ENCODE measurements at places on chromosomes 13 and 19. TPM values are rescaled to one million over a fixed set of nuclear protein-coding genes. Genes with fewer than 3 reads are reported as not detected.

Gene PEG3
- total RNA-seq: 5.0 TPM

Gene KPNA3
- 31.9 TPM for total RNA-seq

Gene IRS2
- 34.0 TPM for total RNA-seq

Gene FGF9
- 1.6 TPM for total RNA-seq

Gene CDX2
- total RNA-seq: not detected

Gene BIVM
- total RNA-seq: 13.4 TPM

Gene CCL25
- not detected for total RNA-seq

Gene ZNF446
- 9.1 TPM for total RNA-seq

Gene ZNF443
- total RNA-seq: 3.3 TPM

Gene LMO7
- total RNA-seq: 447 TPM

Gene ZNF578
- total RNA-seq: 1.5 TPM

Gene C19orf38
- 11.7 TPM for total RNA-seq

DNA sequence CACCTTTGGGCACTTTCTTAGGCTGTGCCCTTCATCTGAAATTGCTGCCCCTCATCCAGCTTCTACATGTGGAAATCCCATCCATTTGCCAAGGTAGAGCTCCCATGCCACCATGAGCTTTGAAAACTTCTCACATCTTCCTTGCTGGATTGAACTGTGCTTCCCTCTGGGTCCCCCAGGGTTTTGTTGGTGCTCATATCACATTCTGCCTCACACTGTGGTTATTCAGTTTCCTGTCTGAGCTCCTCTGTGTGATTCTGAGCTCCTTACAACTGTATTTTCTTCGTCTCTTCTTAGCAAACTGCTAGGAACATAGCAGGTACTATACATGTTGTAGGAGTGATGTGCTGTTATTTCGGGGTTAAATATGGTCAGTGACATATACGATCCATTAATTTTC lies 74.9 kb upstream of the KL start:
- no peaks in the 10 kb centered on the region for H3K27me3 ChIP-seq
- no peak for DNase-seq
- no peaks in the 10 kb centered on the region for H3K4me1 ChIP-seq
- no peak overlapping the region for H3K27ac ChIP-seq
- no peaks in the 10 kb centered on the region for H3K36me3 ChIP-seq

- no peaks in the 10 kb centered on the region for H3K36me3 ChIP-seq
- no peaks in the 10 kb centered on the region for H3K27me3 ChIP-seq
- H3K4me1 ChIP-seq: no peaks in the 10 kb centered on the region
- H3K4me3 ChIP-seq: no peak overlapping the region
- H3K27ac ChIP-seq: no peak overlapping the region
Measured at GRCh38 chr19:32789429-32789828, 69.9 kb downstream of the TDRD12 start.

GRCh38 chr19:55173714-55174409 lies 6.2 kb downstream of the SYT5 start:
- H3K36me3 ChIP-seq: no peaks in the 10 kb centered on the region
- DNase-seq: no peak
- peak overlapping the region; percentile 45 for H3K4me3 ChIP-seq

DNA sequence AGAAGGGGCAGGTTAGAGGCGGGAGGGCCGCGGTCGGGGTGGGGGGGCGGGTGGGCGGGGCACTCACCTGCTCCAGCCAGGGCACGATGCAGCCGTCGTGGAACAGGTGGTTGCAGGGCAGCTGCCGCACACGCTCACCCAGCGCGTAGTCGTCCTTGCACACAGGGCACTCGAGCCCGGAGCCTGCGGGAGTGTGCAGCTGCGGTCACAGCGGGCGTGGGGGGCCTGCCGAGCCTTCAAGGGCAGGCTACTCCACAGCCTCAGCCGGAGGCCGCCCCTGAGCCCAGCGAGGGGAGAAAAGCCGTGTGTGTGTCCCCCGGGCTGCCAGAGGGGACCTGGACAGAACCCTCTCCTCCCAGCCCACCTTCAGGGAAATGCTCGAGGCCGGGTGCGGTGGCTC lies 8.6 kb downstream of the FGF22 start:
- no peak overlapping the region for H3K27ac ChIP-seq
- no peaks in the 10 kb centered on the region for H3K27me3 ChIP-seq
- peaks cover 84% of the 10 kb centered on the region for H3K36me3 ChIP-seq
- no peak for DNase-seq
- H3K4me3 ChIP-seq: no peak overlapping the region

GRCh38 chr13:21675095-21675991 lies 4.5 kb downstream of the FGF9 start:
- DNase-seq: peak; percentile 50
- H3K27ac ChIP-seq: peak overlapping the region; percentile 18
- H3K4me3 ChIP-seq: peak overlapping the region; percentile 72

GRCh38 chr13:65913173-65913572 lies 1317.0 kb downstream of the PCDH9 start:
- H3K27ac ChIP-seq: no peak overlapping the region
- H3K36me3 ChIP-seq: no peaks in the 10 kb centered on the region
- H3K4me1 ChIP-seq: no peaks in the 10 kb centered on the region
- H3K27me3 ChIP-seq: no peaks in the 10 kb centered on the region
- H3K4me3 ChIP-seq: no peak overlapping the region

DNA sequence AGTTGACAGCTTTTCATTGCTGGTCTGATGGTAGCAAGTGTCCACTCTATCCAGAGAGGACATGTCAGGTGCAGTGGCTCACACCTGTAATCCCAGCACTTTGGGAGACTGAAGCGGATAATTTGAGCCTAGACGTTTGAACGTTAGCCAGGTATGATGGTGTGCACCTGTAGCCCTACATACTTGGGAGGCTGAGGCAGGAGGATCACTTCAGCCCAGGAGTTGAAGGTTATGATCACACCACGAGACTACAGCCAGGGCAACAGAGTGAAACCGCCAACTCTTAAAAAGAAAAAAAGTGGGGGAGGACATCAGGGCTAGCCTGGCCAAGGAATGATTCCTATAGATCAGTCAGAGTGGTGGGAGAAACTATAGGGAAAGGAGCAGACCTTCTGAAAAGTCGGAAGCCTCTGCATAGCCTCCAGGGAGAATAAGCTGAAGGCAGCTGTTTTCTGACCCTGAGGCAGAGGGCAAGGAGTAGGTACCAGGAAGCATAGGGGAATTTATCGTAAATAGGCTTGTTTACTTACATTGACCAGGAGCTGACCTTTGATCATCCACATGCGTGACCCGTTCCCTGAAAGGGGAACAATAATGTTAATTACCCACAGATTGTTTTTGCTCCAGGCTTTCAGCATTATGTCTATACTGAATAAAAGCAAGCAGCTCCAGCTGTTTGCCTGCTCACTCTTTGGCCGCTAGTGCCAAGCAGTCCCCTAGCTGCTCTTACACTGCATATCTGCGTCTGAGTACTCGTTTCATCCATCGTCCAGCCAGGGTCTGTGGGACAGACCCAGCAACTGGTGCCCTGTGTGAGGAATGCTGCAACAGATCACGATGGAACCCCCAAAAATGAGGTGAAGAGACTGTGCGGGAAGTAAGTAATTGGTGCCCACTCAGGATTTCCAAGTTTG lies 161.6 kb downstream of the RNF17 start:
- H3K27me3 ChIP-seq: peaks cover 3% of the 10 kb centered on the region
- no peak for DNase-seq
- H3K36me3 ChIP-seq: no peaks in the 10 kb centered on the region
- H3K27ac ChIP-seq: no peak overlapping the region
- peaks cover 11% of the 10 kb centered on the region for H3K4me1 ChIP-seq

GRCh38 chr13:87129602-87130300 lies 541.4 kb upstream of the SLITRK5 start:
- H3K27me3 ChIP-seq: no peaks in the 10 kb centered on the region
- H3K36me3 ChIP-seq: no peaks in the 10 kb centered on the region
- no peak overlapping the region for H3K4me3 ChIP-seq

GRCh38 chr19:47560999-47561398 lies 11.9 kb downstream of the ZNF541 start:
- no peaks in the 10 kb centered on the region for H3K4me1 ChIP-seq
- no peaks in the 10 kb centered on the region for H3K36me3 ChIP-seq
- no peak overlapping the region for H3K4me3 ChIP-seq

- H3K4me3 ChIP-seq: no peak overlapping the region
- no peaks in the 10 kb centered on the region for H3K27me3 ChIP-seq
- no peak for DNase-seq
- no peaks in the 10 kb centered on the region for H3K36me3 ChIP-seq
- no peaks in the 10 kb centered on the region for H3K4me1 ChIP-seq
Measured at GRCh38 chr13:40370661-40371060, 295.8 kb downstream of the FOXO1 start.

DNA sequence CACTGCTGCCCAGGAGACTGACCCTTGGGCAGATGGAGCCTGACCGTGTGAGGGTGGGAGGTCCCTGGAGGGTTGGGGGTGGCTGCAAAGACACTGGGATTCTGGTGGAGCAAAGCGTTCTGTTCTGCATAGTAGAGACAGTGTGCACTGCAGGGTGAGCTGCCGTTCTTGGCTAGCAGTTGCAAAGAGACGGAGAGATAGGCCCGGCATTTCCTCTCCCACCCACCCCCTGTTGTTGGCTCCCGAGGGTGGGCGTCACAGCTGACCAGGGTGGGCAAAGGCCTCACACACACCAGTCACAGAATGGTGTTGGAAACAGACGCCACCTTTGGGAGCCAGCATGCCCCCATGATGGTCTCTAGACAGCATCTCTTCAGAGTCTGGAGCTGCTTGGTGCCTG lies 11.4 kb downstream of the TMEM255B start:
- DNase-seq: no peak
- no peak overlapping the region for H3K27ac ChIP-seq
- no peak overlapping the region for H3K4me3 ChIP-seq
- peaks cover 6% of the 10 kb centered on the region for H3K36me3 ChIP-seq
- H3K27me3 ChIP-seq: no peaks in the 10 kb centered on the region
- no peaks in the 10 kb centered on the region for H3K4me1 ChIP-seq

DNA sequence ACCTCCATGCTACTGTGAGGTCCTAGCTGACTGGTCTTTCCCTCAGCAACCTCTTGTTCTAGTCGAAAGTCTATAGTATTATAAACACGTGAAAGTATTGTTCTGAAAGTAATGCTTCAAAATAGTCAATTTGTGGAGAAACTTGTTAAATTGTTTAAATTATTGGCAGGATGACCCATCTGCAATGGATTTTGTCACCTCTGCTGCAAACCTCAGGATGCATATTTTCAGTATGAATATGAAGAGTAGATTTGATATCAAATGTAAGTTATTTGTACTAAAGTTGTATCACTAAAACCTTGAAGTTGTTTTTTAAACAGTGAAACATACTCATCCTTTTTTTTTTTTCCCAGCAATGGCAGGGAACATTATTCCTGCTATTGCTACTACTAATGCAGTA lies 25.9 kb downstream of the UBA2 start:
- no peaks in the 10 kb centered on the region for H3K27me3 ChIP-seq
- DNase-seq: no peak
- no peak overlapping the region for H3K27ac ChIP-seq

GRCh38 chr13:101264931-101265330 lies 151.4 kb downstream of the NALCN start:
- no peak overlapping the region for H3K4me3 ChIP-seq
- no peaks in the 10 kb centered on the region for H3K36me3 ChIP-seq
- H3K27ac ChIP-seq: no peak overlapping the region
- H3K4me1 ChIP-seq: no peaks in the 10 kb centered on the region
- no peaks in the 10 kb centered on the region for H3K27me3 ChIP-seq
- no peak for DNase-seq

- DNase-seq: no peak
- H3K27ac ChIP-seq: no peak overlapping the region
- no peak overlapping the region for H3K4me3 ChIP-seq
- peaks cover 20% of the 10 kb centered on the region for H3K4me1 ChIP-seq
- no peaks in the 10 kb centered on the region for H3K36me3 ChIP-seq
- H3K27me3 ChIP-seq: peaks cover 100% of the 10 kb centered on the region
Measured at GRCh38 chr13:27971236-27971645, 2.1 kb upstream of the CDX2 start.

- no peak for DNase-seq
- H3K4me1 ChIP-seq: peaks cover 7% of the 10 kb centered on the region
- no peaks in the 10 kb centered on the region for H3K27me3 ChIP-seq
- no peaks in the 10 kb centered on the region for H3K36me3 ChIP-seq
- H3K4me3 ChIP-seq: no peak overlapping the region
Measured at GRCh38 chr13:110980921-110981320, 66.1 kb upstream of the ANKRD10 start.

GRCh38 chr19:17325881-17326594 lies 8.6 kb downstream of the ANO8 start:
- peaks cover 14% of the 10 kb centered on the region for H3K4me1 ChIP-seq
- H3K36me3 ChIP-seq: peaks cover 12% of the 10 kb centered on the region
- H3K27me3 ChIP-seq: peaks cover 9% of the 10 kb centered on the region
- H3K4me3 ChIP-seq: no peak overlapping the region

DNA sequence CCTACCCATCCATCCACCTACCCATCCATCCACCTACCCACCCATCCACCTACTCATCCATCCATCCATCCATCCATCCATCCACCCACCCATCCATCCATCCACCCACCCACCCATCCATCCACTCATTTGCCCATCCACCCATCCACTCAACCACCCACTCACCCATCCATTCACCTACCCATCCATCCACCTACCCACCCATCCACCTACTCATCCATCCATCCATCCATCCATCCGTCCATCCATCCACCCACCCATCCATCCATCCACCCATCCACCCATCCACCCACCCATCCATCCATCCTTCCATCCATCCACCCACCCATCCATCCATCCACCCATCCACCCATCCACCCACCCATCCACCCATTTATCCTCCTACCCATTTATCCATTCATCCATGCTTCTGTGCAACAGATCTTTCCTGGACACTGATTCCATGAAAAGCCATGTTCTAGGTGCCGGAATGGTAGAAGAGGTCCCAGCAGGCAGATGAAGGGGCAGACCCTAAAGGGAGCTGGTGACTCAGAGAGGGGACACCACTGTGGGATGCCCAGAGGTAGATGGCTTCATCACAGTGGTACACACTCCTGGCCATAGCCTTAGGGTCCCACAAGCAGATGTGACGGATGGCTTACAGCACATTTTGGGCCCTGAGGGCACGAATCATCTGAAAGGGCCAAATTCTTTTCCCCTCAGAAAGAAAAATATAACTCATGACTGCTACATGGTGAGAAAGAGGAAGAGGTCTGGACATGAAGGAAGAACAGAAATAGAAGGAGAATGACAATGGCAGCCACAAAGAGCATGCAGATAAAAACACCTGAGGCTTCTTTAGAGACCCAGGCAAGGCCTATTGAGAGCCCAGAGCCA lies 76.0 kb downstream of the KCTD15 start:
- no peaks in the 10 kb centered on the region for H3K36me3 ChIP-seq
- H3K4me3 ChIP-seq: no peak overlapping the region
- H3K4me1 ChIP-seq: peaks cover 4% of the 10 kb centered on the region
- H3K27me3 ChIP-seq: no peaks in the 10 kb centered on the region
